ENCODE measurements at places on chromosomes 2 and 18. TPM values are rescaled to one million over a fixed set of nuclear protein-coding genes. Genes with fewer than 3 reads are reported as not detected.

DNA sequence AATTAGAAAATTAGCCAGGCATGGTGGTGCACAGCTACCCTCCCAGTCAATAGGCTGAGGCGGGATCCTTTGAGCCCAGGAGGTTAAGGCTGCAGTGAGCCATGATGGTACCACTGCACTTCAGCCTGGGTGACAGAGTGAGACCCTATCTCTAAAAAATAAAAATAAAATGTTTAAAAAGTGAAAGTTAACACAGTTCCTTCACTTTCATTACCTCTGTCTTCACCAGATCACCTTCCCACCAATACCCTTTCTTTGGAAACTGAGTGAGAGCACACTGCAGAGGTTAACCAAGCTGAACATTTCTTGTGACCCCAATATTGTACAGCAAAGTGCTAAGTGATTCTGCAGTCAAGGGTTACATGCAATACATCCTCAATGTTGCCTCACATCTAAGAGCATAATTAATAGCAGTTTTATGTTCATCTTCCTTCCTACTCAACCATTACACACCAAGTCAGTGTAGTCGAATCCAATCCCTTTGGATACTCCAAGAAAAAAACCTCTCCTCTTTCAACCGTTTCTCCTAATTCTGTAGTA lies 1.7 kb downstream of the L3MBTL4 start:
- H3K27me3 ChIP-seq, result peaks cover 29% of the 10 kb centered on the region
- DNase-seq, result no peak
- H3K27ac ChIP-seq, result no peak overlapping the region
- no peak overlapping the region for H3K4me3 ChIP-seq

DNA sequence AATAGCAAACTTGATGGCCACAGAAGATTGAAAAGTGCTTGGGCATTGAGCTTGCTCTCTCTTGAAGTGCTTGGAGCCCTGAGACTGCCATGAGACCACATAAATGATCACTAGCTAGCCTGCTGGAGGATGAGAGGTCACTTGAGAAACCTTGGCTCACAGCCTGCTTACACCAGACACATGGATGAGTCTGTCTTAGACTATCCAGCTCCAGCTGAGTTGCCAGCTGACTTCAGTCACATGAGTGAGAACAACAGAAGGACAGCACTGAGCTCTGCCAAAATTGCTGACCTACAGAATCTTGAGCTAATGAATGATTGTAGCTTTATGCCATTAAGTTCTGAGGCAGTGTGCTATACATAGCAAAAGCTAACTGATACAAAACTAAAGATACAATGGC lies 18.1 kb downstream of the NABP1 start:
- peaks cover under 1% of the 10 kb centered on the region for H3K4me1 ChIP-seq
- no peak overlapping the region for H3K4me3 ChIP-seq
- no peak overlapping the region for H3K27ac ChIP-seq
- H3K27me3 ChIP-seq, result no peaks in the 10 kb centered on the region

- no peaks in the 10 kb centered on the region for H3K36me3 ChIP-seq
- no peaks in the 10 kb centered on the region for H3K4me1 ChIP-seq
- H3K27ac ChIP-seq, result no peak overlapping the region
Observed at GRCh38 chr18:37764541-37765288, 199.1 kb upstream of the CELF4 start.

DNA sequence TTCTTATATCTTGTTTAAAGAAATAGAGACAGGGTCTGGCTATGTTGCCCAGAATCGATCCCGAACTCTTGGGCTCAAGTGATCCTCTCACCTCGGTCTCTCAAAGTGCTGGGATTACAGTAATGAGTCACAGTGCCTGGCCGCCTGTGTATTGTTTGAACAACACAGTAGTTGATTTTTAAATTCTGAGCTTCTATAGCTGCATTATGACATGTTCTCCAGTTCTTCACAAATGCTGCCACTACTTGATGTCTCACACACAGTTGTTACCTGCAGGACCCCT lies 7.7 kb upstream of the RHOB start:
- peaks cover 31% of the 10 kb centered on the region for H3K27me3 ChIP-seq
- H3K4me1 ChIP-seq, result no peaks in the 10 kb centered on the region
- H3K27ac ChIP-seq, result no peak overlapping the region
- H3K4me3 ChIP-seq, result no peak overlapping the region
- H3K36me3 ChIP-seq, result no peaks in the 10 kb centered on the region

DNA sequence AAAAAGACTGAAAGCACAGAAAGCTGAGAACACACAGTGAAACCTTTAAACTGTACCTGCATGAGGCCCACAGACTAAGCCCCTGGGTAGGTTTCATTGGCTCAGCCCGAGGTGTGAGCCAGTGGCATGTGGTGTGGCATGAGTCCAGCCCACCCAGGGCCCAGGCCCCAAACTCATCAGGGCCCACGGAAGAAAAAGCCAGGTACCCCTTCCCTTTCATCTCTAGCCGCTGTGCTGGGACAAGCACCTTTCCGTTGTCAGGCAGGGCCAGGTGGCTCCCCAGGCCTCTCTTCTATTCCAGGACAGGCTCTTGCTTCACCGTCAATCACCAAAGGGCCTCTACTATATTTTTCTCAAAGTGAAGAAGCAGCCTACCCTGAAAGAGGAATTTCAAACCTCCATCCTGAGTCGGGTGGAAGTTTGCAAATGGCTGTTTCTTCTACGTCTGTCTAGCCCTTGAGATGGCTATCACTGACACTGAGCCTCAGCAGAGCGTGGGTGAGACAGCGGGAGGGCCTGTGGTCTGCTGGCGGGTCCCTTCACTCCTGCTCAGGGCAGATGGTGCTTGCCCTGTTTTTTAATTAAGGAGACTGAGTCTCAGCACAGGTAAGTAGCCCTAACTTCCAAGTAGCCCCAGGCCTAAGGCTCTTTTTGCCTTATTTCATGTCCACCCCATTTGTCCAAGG lies 8.6 kb downstream of the DNAJB2 start:
- H3K4me3 ChIP-seq, result no peak overlapping the region
- peaks cover 5% of the 10 kb centered on the region for H3K4me1 ChIP-seq
- no peaks in the 10 kb centered on the region for H3K27me3 ChIP-seq
- no peak for DNase-seq
- H3K36me3 ChIP-seq, result peaks cover 11% of the 10 kb centered on the region

DNA sequence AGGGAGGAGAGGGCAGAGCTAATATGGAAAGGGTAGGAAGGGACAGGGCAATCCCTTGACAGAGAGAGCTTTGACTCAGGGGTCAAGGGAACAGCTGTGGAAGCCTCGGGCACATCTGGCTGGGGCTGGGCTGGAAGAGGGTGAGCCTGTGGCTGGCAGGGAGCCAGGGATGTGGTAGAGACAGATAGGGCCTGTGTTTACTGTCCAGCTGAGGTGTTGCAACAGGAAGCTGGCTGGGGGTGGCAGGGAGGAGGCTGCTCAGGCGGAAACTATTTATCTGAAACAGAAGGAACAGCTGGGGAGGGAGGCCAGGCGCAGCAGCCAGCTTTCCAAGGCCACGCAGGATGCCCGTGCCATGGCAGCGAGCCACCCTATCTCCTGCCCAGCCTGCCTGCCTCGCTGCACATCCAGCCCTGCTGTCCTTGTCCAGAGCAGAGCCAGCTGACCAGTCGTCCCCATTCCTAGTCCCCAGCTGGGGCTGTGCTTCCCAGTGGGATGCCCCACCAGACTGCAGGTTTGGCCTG lies 264.7 kb downstream of the CYP26B1 start:
- no peak overlapping the region for H3K27ac ChIP-seq
- DNase-seq, result no peak

Gene ZEB2
- 4.0 TPM for total RNA-seq

Gene TET3
- total RNA-seq, result 20.9 TPM

Gene ITGAV
- 4.9 TPM for total RNA-seq

Gene AQP12B
- not detected for total RNA-seq

Gene MOGAT1
- not detected for total RNA-seq

Gene TUBB8B
- not detected for total RNA-seq

Measured in activated CD8-positive, alpha-beta T cell treated with anti-CD3 and anti-CD28 coated beads, Interleukin-2, amount 10 ng/mL, durations not matched to agents 7 days and 5 days (primary cell).